ENCODE measurements at places on chromosomes 5 and 9. TPM values are rescaled to one million over a fixed set of nuclear protein-coding genes. Genes with fewer than 3 reads are reported as not detected.

DNA sequence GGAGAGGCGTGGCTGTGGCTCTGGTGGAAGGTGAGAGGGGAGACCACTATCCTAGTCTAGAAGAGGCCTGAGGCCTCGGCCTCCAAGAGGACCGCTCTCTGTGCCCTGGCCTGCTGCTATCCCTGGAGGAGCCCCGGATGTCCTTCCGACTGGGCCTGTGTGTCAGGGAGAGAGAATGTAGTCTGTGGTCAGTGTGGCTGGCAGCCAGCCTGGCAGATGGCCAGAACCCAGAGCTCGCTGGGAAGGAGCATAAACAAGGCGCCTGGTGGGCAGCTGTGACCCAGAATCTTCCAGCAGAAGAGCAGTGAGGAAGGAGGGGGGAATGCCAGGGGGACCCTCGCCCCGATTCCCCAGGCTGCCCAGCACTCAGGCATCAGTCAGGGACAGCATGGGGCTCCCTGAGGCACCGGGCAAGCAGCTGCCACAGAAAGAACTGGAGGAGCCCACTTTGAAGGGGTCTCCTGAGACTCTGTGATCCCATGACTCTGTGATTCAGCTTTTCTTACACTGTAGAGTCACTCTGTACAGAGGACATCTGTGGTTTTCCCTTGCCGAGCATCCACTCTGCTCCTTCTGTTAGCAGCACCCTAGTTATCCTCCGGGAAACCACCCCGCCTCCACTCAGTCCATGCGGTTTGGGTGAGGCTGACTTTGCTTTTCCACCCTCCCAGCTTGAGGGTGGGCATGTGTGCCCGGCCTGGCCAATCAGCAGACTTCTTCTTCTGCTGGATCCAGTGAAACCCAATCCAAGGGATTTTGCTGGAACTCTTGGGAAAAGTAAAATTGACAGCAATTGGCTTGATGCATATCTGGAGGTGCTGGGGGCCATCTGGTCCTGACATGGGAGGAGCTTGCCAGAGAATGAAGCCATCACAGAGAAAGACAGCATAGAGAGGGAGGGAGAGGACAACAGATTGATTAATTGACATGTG lies 46.2 kb upstream of the PWWP2A start:
- DNase-seq: peak; percentile 60

Gene NR4A3
- total RNA-seq: 5.1 TPM

GRCh38 chr5:77816686-77817085 lies 40.5 kb upstream of the TBCA start:
- DNase-seq: no peak

Gene CDX1
- not detected for total RNA-seq

Gene SLC1A1
- total RNA-seq: not detected

DNA sequence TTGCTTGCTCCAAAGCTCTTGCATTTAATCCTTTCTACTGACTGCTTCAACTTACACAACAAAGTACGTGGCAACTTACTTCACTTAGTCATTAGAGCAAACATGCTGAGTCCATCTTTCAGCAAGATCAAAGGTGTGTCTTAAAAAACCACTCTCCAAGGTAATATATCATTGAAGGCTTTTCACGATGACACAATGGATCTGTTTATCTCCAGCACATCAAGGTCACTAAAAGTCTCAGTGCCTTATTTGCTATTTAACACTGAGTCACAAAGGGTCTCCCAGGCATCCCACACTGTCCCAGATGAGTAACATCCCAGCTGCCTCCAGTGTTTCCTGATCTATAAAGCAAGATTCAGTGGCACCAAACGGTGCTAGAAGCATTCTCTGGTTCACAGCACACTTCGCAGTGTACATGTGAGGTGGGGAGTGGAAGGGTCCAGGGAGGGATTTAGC lies 3.7 kb upstream of the CLK4 start:
- no peak for DNase-seq

DNA sequence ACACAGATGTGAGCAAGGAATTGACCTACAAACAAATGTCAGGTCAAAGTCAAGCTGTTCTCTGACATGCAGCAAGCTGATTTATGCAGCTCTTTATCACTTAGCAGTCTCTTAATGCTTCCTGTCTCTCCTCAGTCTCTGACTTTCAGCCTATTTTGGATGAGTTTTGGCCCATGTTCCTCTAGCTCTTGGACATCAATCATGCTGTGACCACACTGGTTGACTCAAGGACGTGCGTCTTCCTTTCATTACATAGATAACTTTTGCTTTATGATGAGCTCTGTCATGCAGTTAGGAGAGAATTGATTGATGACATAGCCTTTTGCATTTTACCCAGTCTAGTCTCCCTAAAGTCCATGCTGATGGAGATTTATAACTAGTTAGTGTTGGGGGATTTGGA lies 9.4 kb upstream of the REEP5 start:
- DNase-seq: no peak

Gene SLC12A2
- 22.9 TPM for total RNA-seq

GRCh38 chr5:111975133-111975532 lies 218.1 kb upstream of the NREP start:
- DNase-seq: no peak

DNA sequence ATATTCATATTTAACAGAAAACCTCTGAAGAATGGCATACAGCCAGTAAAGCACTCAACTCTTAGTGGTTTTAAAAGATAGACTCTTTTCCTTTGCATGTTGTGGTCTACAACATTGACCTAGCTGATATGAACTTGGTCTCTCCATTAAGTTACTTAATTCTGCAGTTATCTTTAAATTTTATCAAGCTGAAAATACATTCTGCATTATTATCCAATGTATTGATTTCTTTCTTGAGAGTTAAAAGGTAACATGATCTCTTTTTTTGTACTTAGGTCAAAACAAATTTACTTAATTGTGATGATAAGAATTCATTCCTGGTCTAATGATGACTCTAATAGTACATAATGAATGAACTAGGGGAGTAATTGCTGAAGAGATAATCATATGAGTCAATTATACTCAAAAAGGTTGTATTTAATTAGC lies 132.9 kb downstream of the STARD4 start:
- no peak for DNase-seq
